D341Med (cell line): ENCODE measurements at places on chromosomes 3 and 15.
A peak's percentile ranks its signal among the peaks of the same experiment; 100 is the strongest.

- DNase-seq, result no peak
Measured at GRCh38 chr3:4765212-4765611, 214.0 kb upstream of the BHLHE40 start.

DNA sequence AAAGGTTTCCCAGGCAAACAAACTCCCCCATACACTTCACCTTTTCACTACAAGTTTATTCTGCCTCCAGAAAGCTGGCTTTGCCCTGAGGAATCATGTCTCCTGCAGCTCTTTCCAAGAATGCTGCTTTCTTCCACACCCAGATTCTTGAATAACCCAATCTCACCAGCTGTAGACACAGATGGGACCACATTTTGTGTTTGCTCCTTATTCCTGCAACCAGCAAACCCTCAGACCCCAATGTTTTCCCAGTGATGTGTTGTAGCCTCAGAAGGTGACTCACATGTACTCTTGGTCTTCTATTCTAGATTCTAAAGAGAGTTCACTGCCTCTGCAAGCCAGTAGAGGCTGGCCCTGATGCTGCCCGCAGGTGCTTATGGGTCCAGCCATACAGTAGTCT, 23.6 kb upstream of the TRIM59 start:
- DNase-seq, result no peak

- no peak for DNase-seq
Measured at GRCh38 chr3:426072-426471, 229.5 kb downstream of the CHL1 start.

DNA sequence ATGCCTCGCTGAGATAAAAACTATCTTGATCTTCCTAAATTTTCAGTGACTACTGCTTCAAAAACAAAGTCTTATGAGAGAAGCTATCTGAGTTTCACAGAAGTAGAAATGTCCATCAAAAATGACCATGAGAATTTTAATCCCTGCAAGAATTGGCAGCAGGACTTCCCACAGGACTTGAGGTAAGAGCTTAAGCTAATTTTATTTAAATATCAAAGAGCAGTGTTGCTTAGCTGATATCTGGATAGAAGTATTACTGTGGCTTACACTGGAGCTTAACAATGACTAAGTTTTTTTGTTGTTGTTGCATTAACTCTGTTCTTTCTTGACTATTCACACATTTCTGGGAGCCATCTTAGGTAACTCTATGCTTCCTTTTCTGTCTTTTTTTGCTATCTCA, 60.8 kb upstream of the EPHA3 start:
- no peak for DNase-seq

GRCh38 chr3:25904206-25904605, 114.3 kb downstream of the OXSM start:
- no peak for DNase-seq

DNA sequence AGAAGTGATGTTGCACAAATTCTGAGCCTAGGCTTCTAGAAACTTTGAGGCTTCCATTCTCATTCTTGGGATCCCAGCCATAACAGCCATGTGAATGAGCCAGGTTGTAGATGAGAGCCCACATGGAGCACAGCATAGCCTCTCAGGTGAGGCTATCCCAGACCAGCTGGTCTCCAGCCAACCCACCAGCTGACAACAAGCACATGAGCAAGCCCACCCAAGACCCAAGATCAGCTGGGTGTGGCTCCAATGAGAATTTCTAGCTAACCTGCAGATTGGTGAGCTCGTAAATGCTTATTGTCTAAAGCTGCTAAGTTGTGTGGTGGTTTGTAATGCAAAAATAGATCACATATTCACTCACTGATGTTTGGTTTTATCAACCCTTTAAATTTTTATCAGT, 14.4 kb downstream of the KY start:
- DNase-seq, result peak; percentile 3

- no peak for DNase-seq
Measured at GRCh38 chr15:91649831-91650321, 203.6 kb upstream of the SLCO3A1 start.

GRCh38 chr15:101188637-101189408, 63.0 kb downstream of the CHSY1 start:
- no peak for DNase-seq

GRCh38 chr3:27216955-27217552, 152.1 kb downstream of the NEK10 start:
- DNase-seq, result no peak

DNA sequence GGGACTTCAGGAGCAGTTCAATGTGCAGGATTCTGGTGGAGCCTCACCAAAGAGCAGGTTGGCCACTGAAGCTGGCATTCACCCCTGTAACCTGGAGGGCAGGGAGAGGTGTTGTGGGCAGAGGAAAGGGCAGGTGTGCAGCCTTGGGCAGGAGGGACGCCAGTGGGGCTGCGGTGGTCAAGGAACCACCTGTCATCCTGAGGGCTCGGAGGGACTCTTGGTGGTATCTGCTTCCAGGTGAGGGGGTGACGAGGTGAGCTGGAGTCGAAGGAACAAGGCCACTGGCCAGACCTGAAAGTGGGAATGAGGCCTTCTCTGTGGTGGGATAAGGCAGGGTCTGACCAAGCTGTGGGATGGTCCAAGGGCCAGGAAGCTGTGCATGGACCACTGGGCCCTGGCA, 269.5 kb downstream of the PLCL2 start:
- DNase-seq, result no peak

DNA sequence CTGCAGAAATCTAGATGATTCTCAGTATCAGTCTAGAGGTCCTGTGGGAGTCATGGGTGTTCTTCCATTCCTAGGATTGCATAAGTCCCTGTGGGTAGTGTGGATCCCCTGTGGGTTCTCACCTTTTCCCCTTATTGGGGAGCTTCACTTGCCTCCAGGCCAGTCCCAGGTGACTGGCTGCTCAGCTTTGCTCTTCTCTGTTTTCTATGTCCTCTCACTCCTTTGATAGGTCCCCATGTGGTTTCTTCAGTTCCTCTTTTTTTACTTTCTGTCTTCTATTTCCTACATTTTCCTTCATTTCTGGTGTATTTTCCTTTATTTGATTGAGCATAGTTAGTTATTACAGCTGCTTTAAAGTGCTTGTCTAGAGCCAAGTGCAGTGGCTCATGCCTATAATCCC, 10.9 kb downstream of the TEX55 start:
- DNase-seq, result no peak

DNA sequence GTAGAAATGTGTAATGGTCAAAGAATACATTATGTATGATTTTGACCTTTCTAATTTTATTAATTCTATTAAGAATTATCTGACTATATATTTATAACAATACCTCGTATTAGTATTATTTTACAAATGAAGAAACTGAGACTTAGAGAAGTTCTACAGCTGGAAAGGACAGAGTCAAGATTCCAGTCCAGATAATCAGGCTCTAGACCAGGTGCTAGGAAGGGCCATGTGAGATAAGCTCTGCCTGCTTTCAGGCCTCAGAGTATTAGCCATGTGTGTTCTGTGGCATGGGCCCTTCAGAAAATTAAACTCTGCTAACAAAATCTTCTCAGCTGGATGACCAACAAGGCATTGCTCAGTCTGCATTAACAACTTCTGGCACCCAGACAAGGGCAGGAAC, 87.5 kb downstream of the CD200R1L start:
- DNase-seq, result no peak

GRCh38 chr3:149936812-149937230, 33.9 kb downstream of the PFN2 start:
- peak; percentile 72 for DNase-seq

DNA sequence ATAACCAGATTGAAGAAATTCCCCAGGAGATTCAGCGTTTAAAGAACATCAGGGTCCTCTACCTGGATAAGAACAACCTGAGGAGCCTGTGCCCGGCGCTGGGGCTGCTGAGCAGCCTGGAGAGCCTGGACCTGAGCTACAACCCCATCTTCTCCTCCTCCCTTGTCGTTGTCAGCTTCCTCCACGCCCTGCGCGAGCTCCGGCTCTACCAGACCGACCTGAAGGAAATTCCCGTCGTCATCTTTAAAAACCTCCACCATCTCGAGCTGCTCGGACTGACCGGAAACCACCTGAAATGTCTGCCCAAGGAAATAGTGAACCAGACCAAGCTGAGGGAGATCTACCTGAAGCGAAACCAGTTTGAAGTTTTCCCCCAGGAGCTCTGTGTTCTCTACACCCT, 9.4 kb upstream of the LRRC34 start:
- DNase-seq, result no peak

DNA sequence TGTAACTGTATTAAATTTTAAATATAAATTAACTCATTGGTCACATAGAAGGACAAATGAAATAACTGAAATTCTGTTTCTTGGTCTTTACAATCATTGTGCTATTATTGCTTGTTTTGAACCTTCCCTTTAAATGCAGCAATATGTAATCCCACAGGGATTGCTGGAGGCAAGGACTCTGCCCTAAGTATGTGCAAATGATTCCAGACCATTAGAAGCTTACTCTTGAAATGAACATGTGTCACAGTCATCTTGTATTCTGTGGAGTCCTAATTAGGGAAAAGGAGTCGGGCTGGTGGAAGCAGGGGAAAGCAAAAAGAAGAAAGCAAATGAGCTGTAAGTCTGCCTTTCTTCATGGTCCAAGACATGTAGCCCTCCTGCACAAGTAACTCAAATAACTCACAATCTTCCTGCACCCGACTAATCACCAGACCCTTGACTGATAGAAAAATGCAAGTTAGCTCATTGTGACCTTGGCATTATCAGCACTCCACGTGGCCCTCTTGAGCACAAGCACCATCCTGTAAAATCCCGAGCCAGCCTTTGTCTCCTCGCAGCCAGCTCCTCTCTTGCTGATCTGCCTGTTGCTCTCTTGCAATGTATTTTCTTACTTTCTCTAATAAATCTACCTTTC, 2.3 kb upstream of the TMPRSS7 start:
- no peak for DNase-seq

GRCh38 chr15:64906402-64906801, 5.3 kb upstream of the ANKDD1A start:
- no peak for DNase-seq

GRCh38 chr15:66233487-66234415, 19.8 kb downstream of the MEGF11 start:
- DNase-seq, result no peak
